ENCODE measurements at places on chromosomes 3 and 15.

- no peak for DNase-seq
These were observed 28.6 kb downstream of the BHLHE40 start for GRCh38 chr3:5007873-5008272.

- DNase-seq, result no peak
These were observed 32.8 kb downstream of the NCEH1 start for GRCh38 chr3:172678068-172678467.

- peak; percentile 2 for DNase-seq
These were observed 34.7 kb downstream of the ZNF445 start for GRCh38 chr3:44442596-44443309.

- no peak for DNase-seq
These were observed 7.5 kb downstream of the CFAP100 start for GRCh38 chr3:126402178-126402577.

DNA sequence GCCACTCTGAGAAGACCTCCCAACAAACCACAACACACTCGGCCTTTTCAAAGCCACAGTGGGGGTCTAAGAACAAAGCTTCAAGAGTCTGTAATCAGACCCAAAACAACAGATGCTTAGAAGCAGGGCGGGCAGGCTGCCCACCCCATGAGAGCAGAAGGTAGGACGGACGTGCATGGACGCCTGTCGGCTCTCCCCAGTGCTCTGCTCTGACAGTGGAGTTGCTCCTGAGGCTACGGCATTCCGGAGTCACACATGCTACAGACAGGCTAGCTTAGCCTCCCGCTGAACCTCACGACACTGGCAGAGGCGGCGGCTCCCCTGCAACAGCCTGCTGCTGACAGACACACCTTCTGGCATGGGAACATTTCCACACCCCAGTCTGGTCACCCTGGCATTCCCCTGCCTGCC is 33.5 kb downstream of the SLCO2A1 start:
- DNase-seq, result no peak

- no peak for DNase-seq
These were observed 272.7 kb downstream of the MECOM start for GRCh38 chr3:169390741-169391305.

GRCh38 chr3:163957072-163957471 is 1121.2 kb downstream of the SI start:
- DNase-seq, result no peak

DNA sequence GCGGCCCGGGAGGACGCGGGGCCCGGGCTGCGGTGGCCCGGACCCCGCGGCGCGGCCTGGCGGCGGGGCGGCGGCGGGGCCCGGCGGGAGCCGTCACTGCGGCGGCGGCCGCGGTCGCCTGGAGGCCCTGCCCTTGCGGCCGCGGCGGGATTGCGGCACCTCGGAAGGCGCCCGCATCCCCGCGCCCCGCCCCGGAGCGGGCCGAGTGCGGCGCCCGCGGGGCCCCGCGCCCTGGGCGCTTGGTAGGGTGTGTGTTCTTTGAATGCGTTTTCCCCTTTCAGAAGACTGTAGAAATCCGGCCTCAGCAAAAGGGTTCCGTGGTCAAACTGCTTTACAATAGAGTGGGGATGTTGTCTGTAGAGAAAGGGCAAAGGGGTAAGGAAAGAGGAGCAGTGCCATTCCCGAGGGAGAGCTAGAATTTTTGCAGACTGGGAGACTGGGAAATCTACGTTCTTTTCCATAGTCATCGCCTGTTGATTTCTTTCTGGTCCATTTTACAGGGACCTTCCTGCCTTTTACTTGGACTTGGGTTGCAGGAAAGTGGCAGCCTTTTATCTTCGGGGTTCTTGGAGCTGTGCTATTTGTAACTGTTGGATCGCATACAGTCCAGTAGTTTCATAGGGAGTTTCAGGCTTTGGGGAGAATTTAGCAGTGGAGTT is 630 bp downstream of the SNRK start:
- DNase-seq, result no peak

- DNase-seq, result no peak
These were observed 38.3 kb downstream of the CPN2 start for GRCh38 chr3:194312743-194313281.

DNA sequence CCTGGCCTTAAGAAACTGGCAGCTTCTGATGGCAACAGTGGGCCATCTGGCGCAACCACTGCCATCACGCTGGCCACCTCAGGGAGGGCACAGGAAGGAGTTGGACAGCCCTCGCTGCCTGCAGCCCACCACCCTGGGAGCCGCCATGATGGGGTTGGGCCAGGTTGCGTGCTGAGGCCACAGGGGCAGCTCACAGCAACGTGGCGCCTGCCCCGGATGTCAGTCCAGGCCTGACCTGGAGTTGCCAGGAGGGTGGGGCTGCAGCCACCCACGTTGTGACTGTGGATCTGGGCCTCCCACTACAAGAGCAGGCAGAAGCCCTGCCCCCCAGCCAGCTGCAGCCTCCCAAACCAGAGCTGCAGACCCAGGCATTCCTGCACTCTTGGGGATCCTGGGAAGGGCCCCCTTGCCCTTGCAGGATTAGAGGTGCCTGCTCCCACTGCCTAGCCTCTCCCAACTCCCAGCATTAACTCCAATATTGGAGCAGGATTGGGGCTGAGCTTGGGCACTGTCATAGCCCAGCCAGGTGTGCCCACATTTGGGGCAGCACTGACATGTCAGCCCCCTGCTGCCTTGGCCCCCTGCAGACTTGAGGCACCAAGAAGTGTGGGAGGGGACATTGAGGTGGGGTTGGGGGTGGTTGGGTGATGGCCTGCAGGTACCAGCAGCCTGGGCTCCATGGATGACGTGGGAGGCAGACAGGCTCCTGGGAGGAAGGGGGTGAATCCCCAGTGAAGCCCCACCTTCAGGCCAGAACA is 468.9 kb upstream of the CCDC54 start:
- no peak for DNase-seq

Measured in activated T-cell treated with anti-CD3 and anti-CD28 coated beads for 24 hours (primary cell).